ENCODE measurements at places on chromosomes 12 and 14.

DNA sequence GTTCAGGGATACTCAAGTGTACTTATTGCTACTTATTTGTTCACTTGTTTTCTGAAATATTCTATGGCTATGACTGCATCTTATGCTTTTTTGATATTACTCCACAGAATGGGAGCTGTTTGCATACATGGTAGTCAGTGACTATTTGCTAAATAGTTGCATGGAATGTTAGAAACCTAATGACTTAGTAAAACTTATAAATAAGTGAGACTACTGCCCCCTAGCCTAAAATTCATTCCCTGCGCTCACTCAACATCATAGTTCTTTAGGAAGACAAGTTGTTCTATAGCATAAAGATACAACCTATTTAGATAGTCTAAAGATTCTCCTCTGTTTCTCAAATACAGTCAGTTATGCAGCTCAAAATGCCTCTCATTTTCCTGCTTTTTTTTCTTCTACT is 305.5 kb downstream of the CEP128 start:
- DNase-seq: no peak

DNA sequence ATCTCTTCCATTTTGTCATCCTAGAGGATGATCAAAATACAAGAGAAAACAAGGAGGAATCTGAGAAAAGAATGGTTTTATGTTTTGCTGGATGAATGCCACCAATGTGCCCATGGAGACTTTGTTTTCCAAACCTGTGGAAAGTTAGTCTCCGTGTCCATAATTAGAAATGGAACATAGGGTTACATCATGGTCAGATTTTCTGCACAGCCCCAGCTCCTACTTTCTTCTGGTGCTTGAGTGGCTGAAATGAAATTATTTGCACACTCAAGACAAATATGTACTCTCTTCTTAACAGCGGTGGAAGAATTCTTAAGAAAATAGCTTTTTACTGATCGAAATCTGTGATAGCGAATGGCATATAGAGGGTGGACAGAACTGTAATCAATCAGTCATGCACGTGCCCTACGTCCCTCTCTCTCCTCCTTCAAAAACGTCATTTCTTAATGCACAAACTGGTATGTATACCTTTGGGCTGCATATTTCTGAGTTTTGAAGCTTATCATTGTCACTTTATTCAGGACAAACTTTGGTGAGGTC is 825.2 kb downstream of the AACS start:
- no peak for DNase-seq

- no peak for DNase-seq
Measured at GRCh38 chr14:27056586-27056985, 458.8 kb upstream of the NOVA1 start.

DNA sequence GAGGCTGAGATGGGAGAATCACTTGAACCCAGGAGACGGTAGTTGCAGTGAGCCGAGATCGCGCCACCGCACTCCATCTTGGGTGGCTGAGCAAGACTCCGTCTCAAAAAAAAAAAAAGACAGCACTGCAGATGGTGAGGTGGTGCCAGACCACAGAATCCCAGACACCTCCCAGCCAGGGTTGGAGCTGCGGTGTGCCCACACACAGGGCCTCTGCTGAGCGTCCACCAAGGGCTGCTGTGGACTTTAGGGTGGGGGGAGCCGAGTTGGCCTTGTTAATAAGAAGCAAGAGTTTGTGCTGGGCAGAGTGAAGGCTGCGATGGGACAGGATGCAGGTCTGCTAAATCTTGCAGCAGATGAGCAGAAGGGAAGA is 14.2 kb downstream of the KMT5A start:
- no peak for DNase-seq

- no peak for DNase-seq
Measured at GRCh38 chr14:50333014-50333509, 20.9 kb downstream of the DMAC2L start.

- DNase-seq: no peak
Measured at GRCh38 chr14:84533791-84534190, 996.2 kb upstream of the FLRT2 start.

DNA sequence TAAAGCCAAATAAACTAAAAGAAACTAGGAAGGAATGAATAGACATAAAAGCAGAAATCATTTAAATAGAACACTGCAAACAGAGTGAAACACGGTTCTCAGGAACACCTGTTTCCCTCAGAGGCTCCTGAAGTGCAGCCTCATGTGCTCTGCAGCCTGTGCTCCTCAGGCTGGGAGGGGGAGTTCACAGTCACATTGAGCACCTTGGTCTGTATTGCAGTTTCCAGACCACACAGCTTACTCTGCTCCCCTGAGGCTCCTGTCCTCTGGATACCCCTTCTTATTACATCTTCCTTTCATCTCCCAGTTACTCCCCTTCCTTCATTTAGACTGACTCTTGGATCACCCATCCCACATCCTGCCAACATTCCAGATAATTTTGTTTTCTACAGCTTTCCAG is 49.7 kb upstream of the DCD start:
- peak; percentile 38 for DNase-seq

DNA sequence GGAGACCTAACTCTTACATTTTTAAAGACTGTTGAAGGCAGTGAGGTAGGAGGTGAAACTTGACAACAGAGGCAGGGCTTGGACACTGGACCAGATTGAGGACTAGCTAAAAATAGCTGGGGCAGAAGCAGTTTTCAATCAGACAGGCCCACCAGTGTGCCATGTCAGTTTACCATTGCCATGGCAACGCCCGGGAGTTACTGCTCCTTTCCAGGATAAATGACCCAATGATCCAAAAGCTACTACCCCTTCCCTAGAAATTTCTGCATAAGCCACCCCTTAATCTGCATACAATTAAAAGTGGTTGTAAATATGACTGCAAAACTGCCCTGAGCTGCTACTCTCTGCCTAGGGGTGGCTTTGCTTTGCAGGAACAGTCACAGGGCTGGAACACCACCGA is 53.2 kb upstream of the PKP2 start:
- DNase-seq: no peak

GRCh38 chr14:58200480-58200841 is 512 bp downstream of the ACTR10 start:
- DNase-seq: no peak

- DNase-seq: no peak
Measured at GRCh38 chr12:81360916-81361315, 283.0 kb downstream of the ACSS3 start.

DNA sequence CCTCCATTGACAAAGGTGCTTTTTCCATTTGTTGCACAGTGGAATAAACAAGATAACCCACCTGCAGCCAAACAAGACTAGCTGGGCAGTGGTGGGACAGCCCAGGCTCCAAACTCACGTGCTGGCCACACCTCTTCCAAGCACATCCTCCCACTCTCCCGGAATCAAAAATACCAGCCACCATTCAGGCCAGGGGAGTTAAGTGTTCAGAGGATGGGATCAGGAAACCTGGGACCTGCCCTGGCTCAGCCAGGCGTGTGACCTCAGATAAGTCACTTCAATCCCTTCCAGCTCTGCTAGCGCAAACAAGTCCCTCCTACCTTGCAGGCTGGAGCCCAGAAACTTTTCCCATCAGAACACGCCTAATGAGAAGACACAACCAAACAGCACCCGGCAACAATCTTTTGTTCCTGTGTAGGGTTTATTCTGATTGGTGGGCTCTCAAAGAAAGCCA is 43.3 kb downstream of the ACTN1 start:
- DNase-seq: no peak

DNA sequence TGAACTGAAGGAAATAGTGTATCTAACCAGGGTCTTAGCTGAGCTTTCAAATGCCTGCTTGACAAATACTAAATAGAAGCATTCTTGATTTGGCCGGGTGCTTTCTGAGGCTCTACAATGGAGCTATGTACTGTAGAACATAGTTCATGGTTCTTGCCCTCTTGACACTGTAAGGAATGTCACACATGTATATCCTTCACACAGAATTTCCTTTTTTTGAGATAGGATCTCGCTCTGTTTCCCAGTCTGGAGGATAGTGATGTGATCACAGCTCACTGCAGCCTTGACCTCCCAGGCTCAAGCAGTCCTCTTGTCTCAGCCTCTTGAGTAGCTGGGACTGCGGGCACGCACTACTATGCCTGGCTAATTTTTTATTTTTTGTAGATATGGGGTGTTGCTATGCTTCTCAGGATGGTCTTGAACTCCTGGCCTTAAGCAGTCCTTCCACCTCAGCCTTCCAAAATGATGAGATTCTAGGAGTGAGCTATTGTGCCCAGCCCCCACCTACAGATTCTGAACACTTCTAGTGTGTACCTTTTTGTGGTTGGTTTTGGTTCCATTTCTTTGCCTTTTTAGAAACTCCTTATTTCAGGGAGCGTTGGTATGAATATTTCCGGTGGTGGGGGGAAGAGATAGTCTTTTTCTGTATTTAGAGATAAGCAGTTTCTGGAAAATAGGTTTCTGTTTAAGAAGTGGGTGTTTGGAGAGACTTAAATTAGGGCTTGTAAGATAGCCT is 4.2 kb downstream of the MLXIP start:
- no peak for DNase-seq

DNA sequence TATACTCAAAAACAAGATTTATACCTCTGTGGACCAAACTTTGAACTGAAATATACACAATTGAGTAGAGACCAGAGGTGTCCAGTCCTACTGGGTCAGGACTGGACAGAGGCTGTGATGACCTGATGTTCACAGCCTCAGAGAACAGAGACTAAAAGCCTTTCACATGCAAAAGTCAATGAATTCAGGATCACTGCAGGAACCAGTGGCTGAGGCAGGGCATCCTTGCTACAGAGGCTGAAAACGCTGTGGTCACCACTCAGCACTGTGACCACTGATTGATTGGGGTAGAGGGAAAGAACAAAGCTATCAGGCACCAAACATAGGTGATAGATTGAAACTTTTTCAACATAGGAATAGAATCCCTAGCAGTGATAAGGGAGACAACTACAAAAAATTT is 25.1 kb downstream of the GRIP1 start:
- no peak for DNase-seq

GRCh38 chr14:81802341-81802740 is 268.7 kb upstream of the SEL1L start:
- peak; percentile 17 for DNase-seq

DNA sequence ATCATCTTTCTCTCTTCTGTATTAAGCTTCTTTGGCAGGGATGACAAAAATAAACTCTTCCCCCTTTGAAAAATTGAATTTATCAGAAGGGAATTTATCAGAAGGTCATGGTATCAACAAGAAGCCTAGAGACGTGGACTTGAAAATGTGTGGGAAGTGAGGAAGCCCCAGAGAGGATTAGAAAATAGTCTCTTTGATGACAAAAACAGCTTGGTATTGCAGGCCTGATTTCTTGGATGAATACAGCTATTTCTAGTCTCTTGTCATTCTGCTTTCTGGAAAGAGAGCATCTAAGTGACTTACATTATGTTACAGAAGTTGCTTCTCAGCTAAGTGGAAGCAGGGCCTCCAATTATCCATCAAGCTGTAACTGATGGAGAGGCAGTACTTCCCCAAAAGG is 111.1 kb downstream of the KITLG start:
- no peak for DNase-seq

DNA sequence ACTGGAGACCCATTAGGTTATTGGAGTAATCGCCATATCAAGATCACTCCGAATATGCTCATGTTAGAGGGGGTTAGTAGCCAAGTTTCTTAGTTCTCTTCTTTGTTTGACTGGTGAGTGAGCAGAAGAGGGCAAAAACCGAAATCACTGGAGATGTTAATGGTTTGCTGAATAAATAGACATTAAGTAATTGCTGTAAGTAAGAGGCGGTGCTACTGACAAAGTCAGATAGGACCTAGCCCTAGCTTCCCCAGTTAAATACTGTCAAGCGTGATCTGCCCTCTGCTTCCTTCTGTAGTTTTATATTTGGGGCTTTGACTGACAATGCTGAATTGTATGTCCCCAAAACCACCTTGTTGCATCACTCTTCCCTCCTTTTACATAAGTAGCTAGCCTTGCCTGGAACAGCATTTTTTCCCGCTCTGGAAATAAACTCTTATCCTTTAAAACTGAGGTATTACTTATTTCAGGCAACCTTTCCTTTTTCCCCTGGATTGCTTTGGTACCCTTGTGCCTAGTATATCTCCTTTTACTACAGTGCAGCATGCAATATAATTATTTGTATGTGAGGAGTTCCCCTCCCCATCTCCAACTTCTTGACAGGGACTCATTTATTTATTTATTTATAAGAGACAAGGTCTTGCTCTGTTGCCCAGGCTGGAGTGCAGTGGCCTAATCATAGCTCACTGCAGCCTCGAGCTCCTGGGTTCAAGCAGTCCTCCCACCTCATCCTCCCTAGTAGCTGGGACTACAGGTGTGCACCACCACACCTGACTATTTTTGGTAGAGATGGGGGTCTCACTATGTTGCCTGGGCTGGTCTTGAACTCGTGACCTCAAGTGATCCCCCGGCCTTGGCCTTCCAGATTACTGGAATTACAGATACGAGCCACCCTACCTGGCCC is 1.4 kb downstream of the SNRPF start:
- DNase-seq: no peak
